Peyer's patch (tissue), 4 donors: ENCODE measurements at places on chromosomes 2 and 18. TPM values are rescaled to one million over a fixed set of nuclear protein-coding genes. Genes with fewer than 3 reads are reported as not detected.

COL5A2 gene
- total RNA-seq = 11.5 TPM

- DNase-seq = no peak
Measured at GRCh38 chr18:55487997-55488396, 100.0 kb downstream of the TCF4 start.

DNA sequence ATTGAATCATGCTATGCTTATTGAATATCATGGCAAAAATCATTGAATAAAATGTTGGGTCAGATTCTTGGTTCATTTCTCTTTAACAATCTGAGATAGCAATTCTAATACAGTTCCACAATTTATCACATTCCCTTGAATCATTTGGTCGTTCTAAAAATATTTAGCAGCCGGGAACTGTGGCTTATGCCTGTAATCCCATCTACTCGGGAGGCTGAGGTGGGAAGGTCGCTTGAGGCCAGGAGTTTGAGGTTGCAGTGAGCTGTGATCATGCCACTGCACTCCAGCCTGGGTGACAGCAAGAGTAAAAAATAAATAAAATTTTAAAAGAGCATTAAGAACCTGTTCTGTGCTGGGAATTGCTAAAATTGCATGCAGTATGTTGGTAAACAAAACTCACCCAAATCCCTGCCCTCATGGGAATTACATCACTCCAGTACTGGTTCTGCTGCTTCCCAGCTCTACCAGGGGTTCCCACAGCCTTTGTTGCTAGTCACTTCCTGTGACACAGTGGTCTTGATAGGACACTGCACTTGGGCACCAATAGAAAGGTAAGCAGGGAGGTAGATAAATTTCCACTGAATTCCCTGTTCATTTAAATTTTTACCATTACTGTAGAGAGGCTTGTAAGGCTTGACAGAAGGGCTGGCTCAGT is 200.4 kb downstream of the CTNNA2 start:
- DNase-seq = no peak

GRCh38 chr18:22847867-22848451 is 85.2 kb upstream of the RBBP8 start:
- DNase-seq = no peak

DNA sequence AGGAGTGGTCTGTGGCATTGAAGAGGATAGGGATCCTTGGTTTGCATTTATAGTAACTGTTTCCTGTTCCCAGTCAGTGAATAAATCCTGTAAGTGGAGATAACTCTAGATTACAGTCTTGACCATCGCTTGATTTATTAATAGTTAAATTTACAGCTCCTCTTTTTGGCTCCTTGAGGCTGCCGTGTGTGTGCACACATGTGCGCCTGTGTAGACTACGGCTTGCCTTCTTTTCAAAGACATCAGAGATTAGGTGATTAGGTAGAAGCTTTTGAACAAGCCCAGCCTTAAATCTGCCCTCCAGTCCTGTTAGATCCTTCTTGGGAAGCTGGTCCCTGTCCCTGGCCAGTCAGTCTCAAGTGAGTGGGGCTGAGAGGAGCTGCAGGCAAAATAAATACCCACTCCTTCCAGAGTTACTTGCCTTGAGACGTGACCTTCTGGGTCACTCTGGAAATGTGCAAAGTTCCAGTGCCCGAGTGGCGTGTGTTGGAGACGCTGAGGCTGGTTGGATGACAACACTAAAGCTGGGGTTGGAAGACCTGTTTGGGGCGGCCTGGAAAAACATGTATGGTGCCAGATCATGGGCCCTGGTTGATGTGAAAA is 32.0 kb downstream of the TCF7L1 start:
- DNase-seq = no peak

- no peak for DNase-seq
Measured at GRCh38 chr2:50556934-50557575, 474.9 kb downstream of the NRXN1 start.

CTAGE1 gene
- not detected for total RNA-seq

DNA sequence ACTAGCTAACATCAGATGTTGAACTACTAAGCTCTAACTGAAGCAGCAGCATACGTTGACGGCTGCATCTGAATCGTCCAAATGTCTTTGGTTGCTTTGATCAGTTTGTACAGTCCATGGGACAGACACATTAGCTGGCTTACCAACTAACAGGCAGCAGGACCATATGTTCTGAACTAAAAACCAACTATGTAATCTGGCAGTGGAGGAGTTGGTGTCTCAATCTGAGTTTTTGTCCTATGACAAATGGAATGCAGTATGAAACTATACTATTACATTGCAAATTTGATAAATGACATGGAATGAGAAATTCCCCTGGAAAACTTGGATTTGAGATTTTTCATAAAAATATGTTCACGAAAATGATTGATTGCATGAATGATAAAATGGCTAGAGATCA is 79.5 kb downstream of the EPHA4 start:
- no peak for DNase-seq

- no peak for DNase-seq
Measured at GRCh38 chr18:36419900-36420531, 122.5 kb downstream of the FHOD3 start.

DNA sequence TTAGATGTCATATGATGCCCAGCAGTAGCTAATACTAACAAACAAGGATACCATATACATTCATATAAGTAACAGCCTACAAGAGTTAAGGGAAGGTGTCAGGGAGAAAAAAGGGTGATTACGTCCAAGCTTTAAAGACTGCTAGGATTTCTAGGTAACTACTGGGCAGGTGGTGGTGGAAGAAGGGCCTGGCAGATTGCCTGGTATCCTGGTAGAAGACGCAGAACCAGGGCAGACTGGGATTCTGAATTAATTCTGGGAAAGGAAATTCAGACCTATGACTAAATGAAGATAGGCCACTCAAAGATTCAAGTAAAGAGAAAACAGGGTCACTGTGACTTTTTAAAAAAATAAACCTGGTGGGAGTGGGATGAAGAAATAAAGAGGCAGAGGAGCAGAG is 31.9 kb downstream of the NDUFA10 start:
- no peak for DNase-seq

- DNase-seq = no peak
Measured at GRCh38 chr18:63336366-63337099, 17.0 kb upstream of the BCL2 start.

DNA sequence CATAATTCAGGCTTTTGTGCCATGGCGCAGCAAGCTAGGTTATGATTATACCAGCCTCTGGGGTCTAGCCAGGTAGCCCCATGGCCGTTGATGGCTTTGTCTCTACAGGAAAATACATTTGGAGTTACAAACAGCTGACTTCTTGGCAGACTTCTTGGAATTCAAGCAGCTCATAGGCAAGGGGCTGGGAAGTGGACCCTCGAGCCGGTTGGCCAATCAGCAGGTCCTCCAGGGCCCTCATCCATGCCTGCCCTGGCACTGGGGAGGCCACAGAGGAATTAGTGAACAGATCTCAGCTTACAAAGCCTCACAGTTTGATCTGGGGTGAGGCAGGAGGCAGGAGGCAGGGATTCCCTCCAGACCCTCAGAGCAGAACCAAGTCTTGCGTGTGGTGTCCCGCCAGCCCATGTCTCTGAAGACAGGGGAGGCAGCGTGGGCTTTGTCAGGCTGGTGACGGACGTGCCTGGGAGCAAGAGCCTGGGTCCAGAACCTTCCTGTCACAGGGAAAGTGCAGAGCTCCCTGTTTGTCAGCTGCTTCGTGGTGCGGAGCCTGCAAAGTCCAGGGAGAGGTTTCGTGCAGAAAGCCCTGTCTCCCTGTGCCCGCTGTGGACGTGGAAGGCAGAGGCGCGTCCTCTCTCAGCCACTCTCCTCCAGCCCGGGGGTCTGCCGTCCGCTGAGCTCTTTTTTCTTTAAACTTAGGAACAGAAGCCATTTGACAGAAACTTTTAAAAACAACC is 131.7 kb downstream of the KLHL29 start:
- DNase-seq = no peak

CCDC68 gene
- total RNA-seq = 78.2 TPM

- DNase-seq = no peak
Measured at GRCh38 chr18:42620657-42621056, 494.8 kb downstream of the RIT2 start.

DNA sequence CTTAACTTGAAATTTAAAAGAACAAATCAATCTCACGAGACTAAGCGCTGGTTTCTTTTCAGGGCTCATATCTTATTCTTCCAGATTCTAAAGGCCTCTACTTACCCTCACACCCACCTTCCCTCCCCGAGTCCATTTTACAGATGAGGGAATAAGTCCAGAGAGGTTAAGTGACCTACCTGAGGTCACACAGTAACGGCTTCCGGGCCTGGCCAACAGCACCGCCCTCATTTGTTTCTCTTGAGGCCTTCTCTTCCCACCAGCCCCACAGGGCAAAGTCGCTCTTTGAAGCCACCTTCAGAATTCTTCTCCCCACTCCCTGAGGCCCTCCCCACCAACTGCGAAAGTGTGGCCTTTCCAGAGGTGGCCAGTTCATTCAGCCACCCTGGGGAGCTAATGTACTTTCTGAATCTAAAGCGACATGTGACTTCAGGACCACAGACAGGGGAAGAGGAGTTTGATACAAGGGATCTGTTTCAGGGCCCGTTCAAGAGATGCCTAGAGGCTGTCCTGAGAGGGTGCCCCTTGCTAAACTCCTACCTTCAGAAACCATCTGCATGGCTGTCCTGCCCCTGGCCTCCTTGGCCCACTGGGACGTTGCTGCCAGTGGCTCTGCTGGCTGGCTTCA is 275.3 kb downstream of the HAUS1 start:
- no peak for DNase-seq

DNA sequence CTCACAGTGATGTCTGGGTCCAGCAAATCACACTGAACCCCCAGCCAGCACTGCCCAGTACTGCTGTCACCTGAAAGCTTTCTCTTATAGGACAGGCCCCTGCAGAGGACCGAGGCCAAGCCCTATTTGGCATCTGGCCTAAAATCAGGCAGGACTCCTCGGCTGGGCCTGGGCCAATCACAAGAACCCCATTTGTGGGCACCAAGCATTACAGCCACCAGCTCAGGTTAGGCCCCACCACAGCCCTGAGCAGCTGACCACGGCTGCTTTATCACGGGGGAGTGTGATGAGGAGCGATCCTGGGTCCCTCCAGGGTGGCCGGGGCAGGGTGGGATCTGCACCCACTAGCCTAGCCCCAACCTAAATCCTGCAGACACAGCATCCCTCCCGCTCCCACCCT is 8.2 kb downstream of the BIN1 start:
- DNase-seq = no peak

DNA sequence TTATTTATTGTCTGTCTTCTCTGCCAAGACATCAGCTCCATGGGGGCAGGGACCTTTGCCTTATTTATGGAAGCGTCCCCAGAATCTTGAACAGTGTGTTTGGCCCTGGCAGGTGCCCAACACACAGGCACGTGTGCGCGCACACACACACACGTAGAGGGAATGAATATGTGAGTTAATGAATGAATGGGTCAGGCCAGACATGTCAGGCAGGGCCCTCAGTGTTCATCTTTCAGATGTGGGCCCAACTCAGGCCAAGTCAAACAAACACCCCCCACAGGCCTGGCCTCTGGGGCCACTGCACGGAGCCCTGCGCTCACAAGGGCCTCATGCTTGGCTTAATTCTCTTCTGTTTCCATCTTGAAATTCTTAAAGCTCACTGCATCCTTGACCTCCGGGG is 54.1 kb downstream of the DYSF start:
- no peak for DNase-seq
